ENCODE measurements at places on chromosomes 6 and 20.

GRCh38 chr6:148401571-148401970 lies 58.9 kb downstream of the SASH1 start:
- DNase-seq, result no peak

DNA sequence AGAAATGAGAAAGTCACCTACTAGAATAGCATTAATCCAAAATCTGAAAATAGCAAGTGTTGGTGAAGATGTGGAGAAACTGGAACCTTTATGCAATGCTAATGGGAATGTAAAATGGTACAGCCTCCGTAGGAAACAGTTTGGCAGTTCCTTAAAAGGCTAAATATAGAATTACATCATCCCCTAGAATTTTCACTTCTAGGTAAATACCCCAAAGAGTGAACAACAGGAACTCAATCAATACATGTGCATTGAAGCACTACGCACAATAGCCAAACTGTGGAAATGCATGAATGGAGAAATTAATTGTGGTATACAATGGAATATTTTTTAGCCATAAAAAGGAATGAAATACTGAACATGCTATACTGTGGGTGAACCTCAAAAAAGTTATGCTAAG lies 982.0 kb upstream of the FLRT3 start:
- DNase-seq, result no peak

DNA sequence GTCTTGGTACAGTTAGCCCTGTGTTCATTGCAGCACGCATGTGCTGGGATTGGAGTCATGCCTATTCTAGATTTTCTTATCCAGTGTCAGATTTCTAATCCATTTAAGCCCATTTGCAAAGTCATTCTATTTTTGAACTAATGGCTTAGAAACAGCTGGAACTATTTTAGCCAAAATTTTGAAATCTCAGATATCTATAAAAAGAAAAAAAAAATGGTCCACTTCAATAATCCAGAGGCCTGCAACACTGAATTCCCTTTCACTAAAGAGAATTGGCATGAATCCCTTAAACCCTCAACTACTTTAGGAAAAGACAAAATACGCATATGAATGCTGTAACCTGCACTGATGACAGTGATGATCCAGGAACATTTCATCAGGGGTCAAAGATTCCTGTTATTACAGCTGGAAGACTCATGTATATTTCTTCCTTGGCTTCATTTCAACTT lies 1.5 kb downstream of the COL21A1 start:
- DNase-seq, result no peak

GRCh38 chr6:25312703-25313102 lies 33.5 kb downstream of the CARMIL1 start:
- DNase-seq, result peak; percentile 70

DNA sequence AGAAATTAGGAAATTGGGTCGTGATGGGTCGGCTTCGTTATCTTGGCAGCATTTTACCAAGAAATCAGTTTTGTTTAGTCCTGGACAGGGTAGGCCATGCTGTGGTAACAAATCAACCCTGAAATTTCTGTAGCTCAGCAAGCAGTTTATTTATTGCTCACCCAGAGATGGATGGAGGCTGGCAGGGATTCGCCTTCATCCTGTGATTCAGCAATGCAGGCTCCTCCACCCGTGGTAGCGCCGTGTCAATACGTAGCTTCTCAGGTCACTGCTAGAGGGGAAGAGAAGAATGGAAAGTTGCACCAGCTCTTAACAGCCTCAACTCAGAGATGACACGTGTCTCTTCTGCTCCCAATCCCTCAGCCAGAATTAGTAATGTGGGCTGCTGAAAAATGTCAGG lies 157.0 kb upstream of the SGK1 start:
- DNase-seq, result no peak

- no peak for DNase-seq
Measured at GRCh38 chr20:53947501-53948195, 122.7 kb downstream of the BCAS1 start.

- DNase-seq, result no peak
Measured at GRCh38 chr20:14441201-14441600, 103.8 kb upstream of the FLRT3 start.

DNA sequence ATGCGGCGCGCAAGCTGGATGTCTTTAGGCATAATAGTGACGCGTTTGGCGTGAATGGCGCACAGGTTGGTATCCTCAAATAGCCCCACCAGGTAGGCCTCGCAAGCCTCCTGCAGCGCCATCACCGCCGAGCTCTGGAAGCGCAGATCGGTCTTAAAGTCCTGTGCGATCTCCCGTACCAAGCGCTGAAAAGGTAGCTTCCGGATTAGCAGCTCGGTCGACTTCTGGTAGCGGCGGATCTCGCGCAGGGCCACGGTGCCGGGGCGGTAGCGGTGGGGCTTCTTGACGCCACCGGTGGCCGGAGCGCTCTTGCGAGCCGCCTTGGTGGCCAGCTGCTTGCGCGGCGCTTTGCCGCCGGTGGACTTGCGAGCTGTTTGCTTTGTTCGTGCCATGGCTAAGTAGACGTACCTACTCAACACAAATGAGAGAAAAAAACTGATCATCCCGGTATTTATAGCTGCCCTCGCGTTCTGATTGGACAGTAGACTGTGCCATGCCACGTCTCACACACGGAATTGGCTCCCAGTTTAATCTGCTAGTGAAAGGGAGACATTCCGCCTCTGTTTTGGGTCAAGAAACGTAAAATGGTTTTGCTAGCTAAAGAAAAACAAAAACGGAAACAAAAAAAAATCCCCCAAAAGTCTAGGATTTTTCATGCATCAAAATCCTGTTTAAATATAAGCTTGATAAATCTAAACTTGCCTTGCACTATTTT lies 40.1 kb downstream of the OR2B2 start:
- DNase-seq, result peak; percentile 91

GRCh38 chr20:5626603-5627002 lies 123.6 kb upstream of the SHLD1 start:
- DNase-seq, result no peak

GRCh38 chr6:40671001-40671693 lies 84.0 kb upstream of the LRFN2 start:
- DNase-seq, result no peak

GRCh38 chr6:140854318-140854717 lies 1278.4 kb upstream of the GJE1 start:
- no peak for DNase-seq

GRCh38 chr20:2903686-2904085 lies 30.4 kb downstream of the PTPRA start:
- DNase-seq, result no peak

GRCh38 chr6:119360262-119360915 lies 10.8 kb upstream of the MAN1A1 start:
- no peak for DNase-seq

DNA sequence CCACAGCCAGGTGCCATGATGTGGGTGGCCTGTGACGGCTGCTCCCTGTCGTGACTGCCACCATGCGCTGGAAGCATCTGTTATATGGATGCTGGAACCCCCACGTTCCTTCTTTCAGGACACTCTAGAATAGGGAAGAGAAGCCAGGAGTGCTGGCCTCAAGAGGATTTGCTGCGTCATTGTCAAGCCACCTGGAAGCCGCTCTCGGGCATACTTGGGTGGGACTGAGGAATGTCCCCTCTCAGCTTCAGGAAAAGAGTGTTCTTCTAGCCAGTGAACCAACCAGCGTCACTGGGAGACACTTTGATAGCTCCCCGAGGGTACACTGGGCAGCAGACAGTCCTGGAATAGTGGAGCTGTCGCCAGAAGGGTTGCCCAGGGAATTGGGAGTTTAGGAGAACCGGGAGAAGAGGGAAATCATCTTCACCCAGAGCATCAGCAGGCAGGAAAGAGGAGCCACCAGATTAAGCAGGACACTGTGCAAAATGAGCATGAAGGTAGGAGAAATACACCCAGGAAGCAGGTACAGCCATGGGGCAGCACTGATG lies 130.8 kb upstream of the SASH1 start:
- no peak for DNase-seq
